Stimulated activated CD8-positive, alpha-beta memory T cell treated with anti-CD3 and anti-CD28 coated beads, Interleukin-7, amount 100 ng/mL, for 4 hours (primary cell): ENCODE measurements at places on chromosomes 5 and 9.

DNA sequence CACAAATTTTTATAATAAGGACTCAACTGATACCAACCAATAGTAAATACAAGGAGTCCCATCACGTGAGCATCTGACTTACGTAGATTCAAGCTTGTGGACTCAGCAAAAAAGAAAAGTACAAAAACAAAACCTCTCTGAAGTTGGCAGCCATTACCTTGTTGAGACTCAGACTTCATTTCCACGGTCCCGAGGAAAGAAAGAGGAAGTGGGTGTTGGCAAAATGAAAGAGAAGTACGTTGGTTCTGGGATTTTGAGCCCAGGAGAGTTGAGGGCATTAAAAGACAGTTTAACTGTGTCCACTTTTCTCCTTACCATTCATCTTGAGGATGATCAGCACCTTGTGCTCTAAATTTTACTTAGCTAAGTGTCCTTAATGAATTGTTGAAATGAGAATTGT, 26.7 kb downstream of the NCBP1 start:
- no peak for DNase-seq

DNA sequence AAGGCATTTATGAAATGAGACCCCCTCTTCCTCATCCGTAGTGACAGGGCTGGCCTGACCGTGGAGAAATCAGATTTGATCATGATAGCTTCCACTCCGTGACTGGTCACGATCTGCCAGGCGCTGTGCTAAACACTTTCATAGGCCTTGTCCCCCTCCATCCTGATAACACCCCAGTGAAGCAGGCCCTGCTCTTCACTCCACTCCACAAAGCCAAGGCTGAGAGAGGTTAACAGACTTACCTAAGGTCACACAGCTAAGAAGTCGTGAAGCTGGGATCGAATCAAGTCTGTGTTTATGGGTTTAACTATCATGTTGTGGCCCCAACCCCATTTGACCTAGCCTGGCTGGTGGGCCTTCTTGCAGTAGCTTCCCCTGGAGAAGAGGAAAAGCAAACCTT, 53.3 kb upstream of the IL17B start:
- no peak for DNase-seq

GRCh38 chr5:146765089-146765832, 113.3 kb downstream of the PPP2R2B start:
- DNase-seq = no peak

DNA sequence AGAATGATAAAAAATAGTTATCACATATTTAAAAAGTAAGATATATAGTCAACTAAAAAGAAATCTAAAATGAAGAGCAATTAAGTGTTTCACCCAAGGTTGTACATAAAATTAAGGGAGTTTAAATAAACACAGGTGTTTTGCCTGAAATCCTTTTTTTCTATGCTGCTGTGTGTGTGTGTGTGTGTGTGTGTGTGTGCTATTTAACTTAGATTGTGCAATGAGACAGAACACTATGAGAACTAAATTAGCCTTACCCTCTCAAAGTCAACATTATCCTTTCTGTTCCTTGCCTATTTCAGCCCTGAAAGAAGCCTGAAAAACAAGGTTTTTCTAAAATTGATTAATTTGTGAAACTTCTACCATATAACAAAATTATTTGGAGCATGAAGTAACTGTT, 516.2 kb downstream of the ELAVL2 start:
- no peak for DNase-seq
